Vagina (tissue), 2 donors: ENCODE measurements at places on chromosomes 6 and 20. TPM values are rescaled to one million over a fixed set of nuclear protein-coding genes. Genes with fewer than 3 reads are reported as not detected.

- DNase-seq, result no peak
Measured at GRCh38 chr6:113616701-113617274, 240.4 kb upstream of the MARCKS start.

DNA sequence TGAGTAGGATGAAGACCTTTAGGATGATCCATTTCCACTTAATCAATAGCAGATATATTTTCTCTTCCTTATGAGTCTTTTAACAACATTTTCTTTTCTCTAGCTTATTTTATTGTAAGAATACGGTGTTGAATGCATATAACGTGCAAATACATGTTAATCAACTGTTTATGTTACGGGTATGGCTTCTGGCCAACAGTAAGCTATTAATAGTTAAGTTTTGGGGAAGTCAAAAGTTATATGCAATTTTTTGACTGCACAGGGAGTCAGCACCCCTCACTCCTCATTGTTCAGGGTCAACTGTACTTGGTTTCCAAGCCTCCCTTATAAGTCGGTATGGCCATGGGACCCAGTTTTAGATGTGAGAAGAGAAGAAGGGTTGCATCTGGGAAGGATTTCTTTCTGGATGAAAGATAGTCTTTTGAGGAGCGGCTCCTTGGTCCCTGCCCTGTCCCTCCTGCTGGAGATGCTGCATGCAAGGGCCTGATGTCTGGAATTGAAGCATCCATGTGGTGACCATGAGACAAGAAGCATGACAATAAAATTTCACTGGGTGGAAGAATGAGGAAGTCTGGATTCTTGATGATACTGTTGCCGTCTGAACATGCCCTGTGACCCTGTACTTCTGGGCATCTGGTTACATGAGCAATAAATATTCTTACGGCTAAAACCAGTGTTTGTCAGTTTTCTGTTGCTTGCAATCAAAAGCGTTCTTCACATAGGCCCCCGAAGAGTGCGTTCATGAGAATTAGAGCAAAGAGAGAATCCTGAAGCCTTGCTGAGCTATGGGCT lies 194.7 kb upstream of the PMEPA1 start:
- DNase-seq, result no peak

GRCh38 chr6:47977314-47977713 lies 133.7 kb downstream of the PTCHD4 start:
- DNase-seq, result no peak

GRCh38 chr6:84967389-84967788 lies 203.0 kb upstream of the TBX18 start:
- DNase-seq, result no peak

DNA sequence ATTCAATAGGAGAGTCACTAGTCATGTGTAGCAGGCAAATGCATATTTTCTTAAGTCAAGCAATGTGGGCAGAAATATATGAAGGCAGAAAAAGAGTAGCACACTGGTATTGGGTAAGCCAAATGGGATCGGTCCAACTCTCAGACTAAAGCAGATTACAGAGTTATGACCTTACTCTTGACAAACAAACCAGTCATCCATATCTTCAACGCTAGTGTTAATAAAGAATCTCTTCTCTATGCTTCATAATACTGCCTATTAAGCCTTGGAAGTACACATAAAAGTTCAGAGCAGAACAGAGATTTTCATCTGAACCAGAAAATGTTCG lies 320.2 kb upstream of the JARID2 start:
- DNase-seq, result no peak

DNA sequence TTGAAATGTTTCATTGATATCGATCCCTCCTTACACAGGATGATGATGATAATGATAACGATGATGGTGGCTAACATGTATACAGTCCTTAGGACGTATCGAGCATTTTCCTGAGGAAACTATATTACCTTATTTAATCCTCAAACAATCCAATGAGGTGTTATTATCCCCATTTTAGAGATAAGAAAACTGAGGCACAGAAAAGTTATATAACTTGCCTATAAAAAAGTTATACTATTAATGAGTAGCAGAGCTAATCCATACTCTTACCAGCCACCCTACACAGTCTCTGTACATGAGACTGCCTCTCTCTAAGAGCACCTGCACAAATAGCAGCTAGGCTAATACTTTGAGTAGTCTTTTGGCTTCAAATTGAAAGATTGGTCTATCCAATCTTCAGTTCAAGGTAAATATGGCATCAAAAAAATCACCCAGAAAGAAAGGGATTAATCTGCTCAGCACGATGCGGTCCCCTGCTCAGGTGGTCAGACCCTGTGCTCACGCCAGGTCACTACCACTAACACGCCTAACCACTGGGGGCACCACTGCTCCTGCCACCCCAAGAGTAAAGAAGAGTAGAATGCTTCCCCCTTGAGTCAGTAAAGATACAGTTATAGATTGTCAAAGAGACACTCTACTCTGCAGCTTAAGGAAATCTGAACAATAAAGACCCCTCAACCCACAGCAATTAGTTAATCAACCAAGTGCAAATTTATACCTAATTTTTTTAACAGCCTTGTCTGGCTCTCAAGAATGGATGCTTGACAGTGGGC lies 15.0 kb downstream of the GABBR1 start:
- no peak for DNase-seq

- no peak for DNase-seq
Measured at GRCh38 chr20:50107086-50107660, 5.8 kb downstream of the UBE2V1 start.

DNA sequence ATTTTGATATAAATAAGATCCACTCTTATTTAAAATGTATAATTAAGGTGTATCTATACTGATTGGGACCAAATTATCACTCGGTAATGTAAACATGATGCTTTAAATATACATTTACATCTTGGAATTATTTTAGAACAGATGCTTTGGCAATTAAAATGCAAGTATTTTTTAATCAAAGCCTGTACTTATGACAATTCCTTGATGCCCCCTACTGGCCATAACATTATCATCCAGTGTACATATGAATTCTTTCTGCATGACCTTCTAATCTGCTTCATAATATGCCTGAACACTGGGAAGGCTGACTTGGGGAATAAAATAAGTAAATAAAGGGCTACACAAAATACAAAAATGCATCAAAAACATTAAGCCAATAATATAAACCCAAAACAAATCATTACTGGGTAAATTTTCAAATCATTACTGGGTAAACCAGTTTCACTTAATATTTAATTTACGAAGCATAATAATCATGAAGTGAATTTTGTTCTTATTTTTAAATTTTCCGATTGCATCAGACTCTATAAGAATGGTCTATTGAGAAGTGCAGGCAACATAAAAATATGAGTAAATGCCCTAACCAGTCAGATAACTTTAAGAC lies 65.1 kb downstream of the CGA start:
- no peak for DNase-seq

GRCh38 chr20:53711333-53712211 lies 117.9 kb upstream of the ZNF217 start:
- no peak for DNase-seq

GRCh38 chr6:15801912-15802311 lies 139.1 kb upstream of the DTNBP1 start:
- DNase-seq, result no peak

GRCh38 chr6:140475086-140475485 lies 1100.6 kb upstream of the CITED2 start:
- DNase-seq, result no peak

DNA sequence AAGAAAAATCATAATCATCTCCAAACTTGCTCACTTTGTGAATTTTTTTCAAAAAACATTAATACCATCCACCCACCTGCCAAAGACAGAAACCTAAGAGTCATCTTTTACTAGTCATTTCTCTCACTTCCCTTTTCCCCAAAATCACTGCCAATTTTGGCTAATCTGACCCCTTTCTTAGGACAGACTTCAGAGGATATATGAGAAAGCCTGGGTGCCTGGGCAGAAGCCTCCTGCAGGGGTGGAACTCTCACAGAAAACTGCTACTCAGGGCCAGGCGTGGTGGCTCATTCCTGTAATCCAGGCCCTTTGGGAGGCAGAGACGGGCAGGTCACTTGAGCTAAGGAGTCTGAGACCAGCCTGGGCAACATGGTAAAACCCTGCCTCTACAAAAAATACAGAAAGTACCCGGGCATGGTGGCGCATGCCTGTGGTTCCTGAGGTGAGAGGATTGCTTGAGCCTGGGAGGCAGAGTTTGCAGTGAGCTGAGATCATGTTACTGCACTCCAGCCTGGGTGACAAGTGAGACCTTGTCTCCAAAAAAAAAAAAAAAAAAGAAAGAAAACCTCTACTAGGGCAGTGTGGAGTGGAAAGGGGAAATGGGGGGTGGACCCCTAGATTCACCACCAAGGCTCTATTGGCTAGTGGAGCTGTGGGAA lies 3.8 kb downstream of the DEK start:
- DNase-seq, result no peak

DNA sequence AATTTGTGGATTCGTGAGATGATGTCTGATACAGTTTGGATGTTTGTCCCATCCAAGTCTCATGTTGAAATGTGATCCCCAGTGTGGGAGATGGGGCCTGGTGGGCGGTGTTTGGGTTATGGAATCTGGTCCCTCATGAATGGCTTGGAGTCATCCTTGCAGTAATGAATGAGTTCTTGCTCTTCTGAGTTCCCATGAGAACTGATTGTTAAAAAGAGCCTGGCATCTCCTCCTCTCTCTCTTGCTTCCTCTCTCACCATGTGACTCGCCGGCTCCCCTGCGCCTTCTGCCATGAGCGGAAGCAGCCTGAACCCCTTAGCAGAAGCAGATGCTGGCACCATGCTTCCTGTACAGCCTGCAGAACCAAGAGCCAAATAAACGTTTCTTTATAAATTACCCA lies 30.5 kb upstream of the RPP40 start:
- DNase-seq, result peak; percentile 78

GRCh38 chr20:52923123-52923937 lies 48.8 kb upstream of the TSHZ2 start:
- no peak for DNase-seq

- DNase-seq, result no peak
Measured at GRCh38 chr20:12093057-12093796, 175.5 kb downstream of the BTBD3 start.

DNA sequence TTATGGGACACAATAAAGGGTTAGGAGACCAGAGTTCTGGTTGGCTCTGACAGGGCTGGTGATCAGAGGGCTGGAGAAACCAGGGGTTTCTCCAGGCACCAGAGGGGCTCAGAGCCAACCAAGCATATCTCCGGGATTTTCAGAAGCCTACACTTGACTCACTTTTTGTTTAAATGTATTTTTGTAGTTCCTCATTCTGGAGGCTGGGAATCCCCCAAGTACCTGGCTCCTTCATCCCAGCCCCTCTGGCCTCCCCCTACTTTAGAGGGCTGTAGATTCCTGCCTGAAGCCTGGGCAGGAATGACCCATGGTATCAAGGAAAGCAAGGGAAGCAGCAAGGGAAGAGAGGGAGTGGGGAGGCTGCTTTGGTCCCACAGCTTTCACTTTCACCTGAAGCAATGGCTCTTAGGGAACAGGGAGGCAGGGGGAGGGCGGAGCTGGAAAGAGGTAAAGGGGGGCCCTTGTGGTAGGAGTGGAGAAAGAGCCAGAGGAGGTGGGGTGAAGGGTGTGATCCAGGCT lies 973 bp downstream of the CD40 start:
- DNase-seq, result no peak

DNA sequence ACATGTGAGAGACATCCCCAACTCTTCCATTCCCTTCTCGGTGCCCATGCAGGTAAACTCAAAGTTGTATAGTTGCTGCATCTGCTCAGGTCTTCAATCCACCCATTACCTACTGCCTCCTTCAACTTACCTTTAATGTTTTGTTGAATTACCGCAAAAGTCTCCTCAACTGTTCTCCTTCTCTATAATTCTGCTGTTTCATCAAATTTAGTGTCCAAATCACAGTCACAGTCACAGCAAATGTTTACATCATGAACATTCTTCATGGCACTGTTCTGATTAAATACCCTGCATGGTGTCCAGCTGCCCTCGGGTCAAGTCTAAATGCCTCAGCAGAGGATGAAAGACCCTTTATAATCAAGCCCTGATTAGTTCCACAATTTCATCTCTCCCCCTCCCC lies 130.1 kb downstream of the IPCEF1 start:
- no peak for DNase-seq

DNA sequence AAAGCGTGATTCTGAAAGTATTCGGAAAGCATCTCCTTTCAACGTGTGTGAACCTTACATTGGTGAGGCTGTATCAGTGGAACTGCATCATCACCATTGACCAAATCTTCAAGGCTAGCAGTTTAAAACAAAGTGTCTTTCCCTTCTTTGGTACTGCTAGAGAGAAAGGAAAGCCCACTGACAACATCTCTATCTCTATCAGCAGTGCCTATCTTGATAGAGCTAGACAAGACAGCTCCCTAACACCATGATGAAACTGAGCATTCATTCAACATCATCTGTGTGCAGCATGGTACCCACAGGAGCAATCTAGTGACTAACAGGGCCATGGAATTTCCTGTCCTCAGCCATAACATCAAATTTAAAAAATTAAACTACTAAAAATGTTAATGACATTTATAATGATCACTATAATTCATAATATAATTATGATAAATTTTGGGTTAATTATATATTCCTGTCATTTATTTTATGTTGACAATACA lies 31.5 kb upstream of the EDN1 start:
- no peak for DNase-seq

GRCh38 chr6:107977283-107977682 lies 19.3 kb upstream of the SEC63 start:
- no peak for DNase-seq

DNA sequence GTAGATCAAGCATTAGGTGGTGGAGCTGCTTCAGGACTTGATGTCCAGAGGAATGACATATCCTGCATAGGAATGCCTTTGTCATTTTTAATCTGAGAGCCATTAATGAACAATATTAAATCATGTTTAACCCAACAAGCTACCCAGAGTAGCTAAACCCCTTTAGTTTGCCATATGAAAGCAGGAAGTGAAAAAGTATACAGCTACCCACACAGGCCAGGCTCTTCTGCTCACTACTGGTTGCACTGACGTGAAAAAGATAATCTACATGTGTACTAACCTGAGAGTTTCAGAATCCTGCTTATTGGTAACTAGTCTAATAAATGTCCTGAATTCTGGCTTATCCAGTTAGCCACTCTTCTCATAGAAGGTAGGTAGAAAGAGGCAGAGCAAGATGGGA lies 19.9 kb downstream of the GLYATL3 start:
- no peak for DNase-seq

DNA sequence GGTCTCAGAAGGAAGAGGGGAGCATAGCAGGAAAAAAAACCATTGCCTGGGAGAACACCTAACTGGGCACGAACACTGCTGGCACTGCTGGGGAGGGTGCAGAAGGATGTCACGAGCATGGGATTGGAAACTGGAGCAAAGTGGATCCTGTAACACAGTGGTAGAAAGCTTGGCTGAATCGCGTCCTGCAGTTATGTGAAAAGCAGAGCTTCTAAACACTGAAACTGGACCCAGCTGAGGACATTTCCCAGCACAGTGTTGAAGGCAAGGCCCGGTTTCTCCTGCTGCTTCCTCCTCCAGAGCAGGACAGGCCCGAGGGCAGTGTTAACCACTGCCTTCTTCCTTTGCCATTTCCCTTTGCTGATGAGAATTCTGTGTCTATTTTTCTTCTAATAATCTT lies 6.7 kb downstream of the APMAP start:
- DNase-seq, result no peak

DEFB119 gene
- not detected for total RNA-seq

HLA-DQA1 gene
- 7.4 TPM for total RNA-seq

ENTPD6 gene
- total RNA-seq, result 51.3 TPM

VSTM2L gene
- total RNA-seq, result not detected

HLA-DPA1 gene
- 82.3 TPM for total RNA-seq

HDGFL1 gene
- total RNA-seq, result not detected

CFB gene
- 9.6 TPM for total RNA-seq

RBPJL gene
- not detected for total RNA-seq

KCNQ2 gene
- 1.2 TPM for total RNA-seq

KIF25 gene
- not detected for total RNA-seq

LTB gene
- 5.4 TPM for total RNA-seq

CLVS2 gene
- 1.5 TPM for total RNA-seq

VWA7 gene
- total RNA-seq, result 0.74 TPM

TRIM10 gene
- not detected for total RNA-seq
